Choroid plexus epithelial cell (primary cell): ENCODE measurements at places on chromosomes 3 and 15.

GRCh38 chr3:158434412-158435038, 136.5 kb upstream of the MLF1 start:
- peak; percentile 86 for DNase-seq

DNA sequence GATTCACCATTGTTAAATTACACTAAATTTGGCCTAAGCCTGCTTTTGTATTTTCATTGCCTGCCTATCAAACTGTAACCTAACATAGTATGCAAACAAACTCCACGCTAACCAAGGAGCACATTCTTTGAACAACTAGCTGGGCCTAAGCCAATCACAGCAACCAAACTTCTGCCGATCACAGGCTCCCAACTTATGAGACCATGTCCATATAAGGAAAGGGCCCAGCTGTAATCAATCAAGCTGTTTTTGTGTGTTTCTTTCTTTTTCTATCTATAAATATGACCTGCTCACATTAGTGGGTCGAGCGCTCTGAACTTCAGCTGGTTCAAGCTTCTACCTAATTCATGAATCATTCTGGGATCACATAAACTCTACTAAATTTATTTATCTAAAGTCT, 473.6 kb downstream of the SI start:
- no peak for DNase-seq

DNA sequence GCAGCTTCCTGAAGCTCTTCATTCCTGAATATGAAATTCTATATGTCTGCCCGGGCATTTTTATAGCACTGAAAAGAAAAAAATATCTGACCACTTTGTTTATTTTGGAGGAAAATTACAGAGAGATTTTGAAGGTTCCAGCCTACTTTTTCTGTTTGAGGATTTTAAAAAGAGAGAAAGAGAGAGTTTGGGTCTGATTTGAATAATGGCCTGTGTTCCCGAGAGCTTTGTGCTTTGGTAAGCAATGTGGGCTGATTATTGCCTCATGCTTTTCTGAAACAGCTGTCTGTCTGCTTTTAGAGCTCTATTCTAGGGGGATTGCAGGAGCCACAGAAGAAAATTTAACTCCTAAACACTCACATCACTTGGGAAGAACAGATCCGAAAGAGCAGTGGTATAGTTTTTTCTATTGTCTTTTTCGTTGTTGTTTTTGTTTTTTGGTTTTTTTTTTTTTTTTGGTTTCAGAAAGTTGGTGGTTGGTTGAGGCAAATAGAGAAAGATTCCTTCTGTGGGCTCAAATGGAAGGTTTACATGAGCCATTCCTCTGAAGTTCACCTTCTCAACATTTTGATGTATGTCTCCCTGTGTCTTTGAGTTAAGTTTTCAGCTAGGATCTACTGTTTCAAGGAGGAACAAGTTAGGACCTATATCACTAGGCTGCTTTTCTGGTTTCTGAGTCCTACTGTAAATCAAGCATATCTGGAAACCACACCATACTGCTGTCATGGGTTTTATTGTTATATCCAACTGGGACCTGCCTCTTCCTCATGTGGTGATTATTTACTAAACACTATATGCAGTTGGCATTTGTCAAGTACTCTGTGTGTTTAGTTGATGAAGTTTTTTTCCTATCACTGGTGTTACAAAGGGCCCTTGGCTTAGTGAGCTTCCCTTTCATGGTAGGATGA, 178.9 kb downstream of the KCNMB2 start:
- DNase-seq: no peak

GRCh38 chr3:153215966-153216365, 53.9 kb downstream of the RAP2B start:
- no peak for DNase-seq

DNA sequence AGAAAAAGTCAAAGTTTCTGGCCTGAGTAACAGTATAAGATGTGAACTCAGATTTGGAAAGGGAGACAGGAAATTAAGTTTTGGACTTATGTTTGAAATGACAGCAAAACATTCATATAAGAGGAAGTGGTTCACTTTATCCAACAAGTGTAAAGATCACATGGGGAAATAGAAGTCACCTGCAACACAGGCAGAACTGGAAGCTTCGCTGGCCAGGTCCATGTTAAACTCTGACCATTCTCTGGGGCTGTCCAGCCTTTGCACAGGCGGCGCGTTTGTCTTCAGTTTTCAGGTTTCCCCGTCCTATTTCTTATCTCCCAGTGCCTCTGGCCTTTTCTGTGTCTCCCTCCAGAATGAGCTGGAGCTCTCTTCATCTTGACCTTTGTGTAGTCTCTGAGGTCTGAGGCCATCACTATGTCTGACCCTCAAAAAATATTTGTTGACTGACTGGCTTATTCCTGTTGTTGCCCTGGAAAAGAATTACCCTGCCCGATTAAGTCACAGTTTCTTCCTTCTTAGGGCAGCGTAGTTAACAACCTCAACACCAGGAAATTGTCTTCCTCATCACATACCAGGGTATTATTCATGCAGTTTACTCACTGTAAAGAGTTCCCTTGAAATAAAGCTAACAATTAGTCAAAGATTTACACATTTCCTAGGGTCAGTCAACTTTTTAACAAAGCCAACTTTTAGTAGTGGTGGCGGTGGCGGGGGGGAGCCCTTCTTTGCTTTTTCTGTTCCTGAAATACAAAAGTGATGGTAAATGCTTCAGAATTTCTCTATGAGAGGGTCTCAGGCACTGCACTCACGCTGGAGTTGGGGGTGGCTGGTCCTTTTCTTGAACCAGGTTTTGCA, 959 bp upstream of the RASA2 start:
- peak; percentile 61 for DNase-seq

- no peak for DNase-seq
Observed at GRCh38 chr3:50212502-50212901, 7.4 kb downstream of the SLC38A3 start.

GRCh38 chr3:98532709-98533571, 1.2 kb downstream of the GPR15 start:
- no peak for DNase-seq

GRCh38 chr15:68377766-68378165, 54.2 kb downstream of the ITGA11 start:
- no peak for DNase-seq

DNA sequence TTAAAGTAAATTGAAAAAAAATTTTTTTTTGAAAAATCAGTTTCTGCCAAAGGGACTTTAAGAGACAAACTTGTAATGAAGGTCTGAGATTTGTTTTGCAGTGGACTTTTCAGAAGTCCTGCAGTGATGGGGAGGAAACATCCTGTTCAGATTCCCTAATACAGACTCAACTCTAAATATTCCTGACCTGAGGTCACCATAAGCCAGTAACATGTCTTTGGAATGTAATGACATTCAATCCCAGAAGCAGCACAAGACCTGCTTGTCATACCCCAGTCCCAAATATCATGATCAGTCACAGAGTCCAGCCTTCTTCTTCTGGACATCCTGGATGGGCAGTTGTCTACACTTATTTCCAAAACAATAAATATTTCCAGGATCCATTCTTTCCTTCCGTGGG, 53.6 kb downstream of the TMEM39A start:
- DNase-seq: no peak

- no peak for DNase-seq
Observed at GRCh38 chr3:142852009-142852408, 36.9 kb downstream of the PCOLCE2 start.

DNA sequence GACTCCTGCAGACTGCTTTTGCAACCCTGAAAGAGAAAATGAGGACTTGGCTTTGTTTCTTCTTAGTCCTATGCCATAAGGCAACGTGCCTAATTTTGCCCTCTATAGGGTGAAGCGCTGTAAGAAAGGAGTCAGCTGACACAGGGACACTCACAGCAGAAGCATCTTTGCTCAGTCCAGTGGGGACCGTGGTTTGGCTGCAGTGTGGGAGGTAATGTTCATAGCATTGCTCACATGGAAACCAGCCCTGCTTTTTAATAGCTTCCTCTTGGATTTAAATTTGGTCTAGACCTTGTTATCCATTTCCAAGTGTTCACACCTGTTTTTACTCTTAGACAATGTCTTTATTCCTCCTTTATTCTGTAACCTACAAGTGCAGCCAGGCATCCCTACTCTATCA, 1032.1 kb downstream of the NTRK3 start:
- no peak for DNase-seq

GRCh38 chr3:128505771-128506170, 12.8 kb upstream of the GATA2 start:
- DNase-seq: peak; percentile 16

GRCh38 chr15:40633178-40633577, 39.1 kb downstream of the KNL1 start:
- peak; percentile 75 for DNase-seq

- DNase-seq: no peak
Observed at GRCh38 chr3:12986031-12986430, 87.2 kb downstream of the IQSEC1 start.

GRCh38 chr3:23804441-23805209, 1.1 kb upstream of the UBE2E1 start:
- DNase-seq: no peak

GRCh38 chr15:82014989-82015388, 30.8 kb downstream of the MEX3B start:
- no peak for DNase-seq

DNA sequence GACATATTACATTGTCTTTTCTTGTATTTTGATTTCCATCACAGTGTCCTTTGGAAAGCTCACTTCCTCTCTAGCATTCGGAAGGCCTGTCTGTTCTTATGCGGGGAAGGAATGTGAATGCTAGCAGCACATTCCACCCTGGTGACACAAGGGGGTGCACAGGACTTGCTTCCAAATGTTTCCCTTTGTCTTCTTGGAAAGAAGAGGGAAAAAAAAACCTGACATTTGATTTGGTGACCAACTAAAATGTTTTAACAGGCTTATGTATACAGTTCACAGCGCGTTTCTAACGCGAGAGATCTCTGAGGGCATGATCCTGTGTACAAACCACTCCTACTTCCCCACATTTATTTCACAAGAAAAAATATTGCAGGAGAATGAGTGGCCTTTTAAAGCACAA, 107.6 kb upstream of the FXR1 start:
- peak; percentile 69 for DNase-seq
